ENCODE measurements at places on chromosomes 5 and 9. TPM values are rescaled to one million over a fixed set of nuclear protein-coding genes. Genes with fewer than 3 reads are reported as not detected.
A peak's percentile ranks its signal among the peaks of the same experiment; 100 is the strongest.

DNA sequence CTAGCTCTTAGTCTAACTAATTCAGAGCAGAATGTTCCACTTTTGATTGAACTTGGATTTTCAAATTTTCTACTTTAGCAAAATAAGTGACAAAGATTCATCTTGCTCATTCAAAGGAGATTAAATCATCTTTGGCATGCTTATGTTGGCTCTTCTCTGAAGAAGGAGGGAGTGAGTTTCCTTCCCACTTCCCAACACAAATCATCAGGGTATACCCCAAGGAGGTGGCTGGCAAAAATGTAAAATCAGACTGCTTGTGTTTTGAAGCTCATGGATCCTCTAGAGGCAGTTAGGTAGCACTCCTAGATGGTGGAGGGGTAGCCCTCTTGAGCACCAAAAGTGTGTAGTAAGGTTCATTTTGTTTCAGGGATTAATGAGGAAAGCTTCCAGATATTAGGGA, 343.1 kb downstream of the OSTF1 start:
- DNase-seq = no peak

GRCh38 chr5:107651325-107651724, 19.4 kb downstream of the EFNA5 start:
- no peak for DNase-seq

- DNase-seq = no peak
These were observed 122.1 kb downstream of the WNK2 start for GRCh38 chr9:93306081-93306480.

- peak; percentile 35 for DNase-seq
These were observed 27.7 kb upstream of the GABRP start for GRCh38 chr5:170755679-170756456.

DNA sequence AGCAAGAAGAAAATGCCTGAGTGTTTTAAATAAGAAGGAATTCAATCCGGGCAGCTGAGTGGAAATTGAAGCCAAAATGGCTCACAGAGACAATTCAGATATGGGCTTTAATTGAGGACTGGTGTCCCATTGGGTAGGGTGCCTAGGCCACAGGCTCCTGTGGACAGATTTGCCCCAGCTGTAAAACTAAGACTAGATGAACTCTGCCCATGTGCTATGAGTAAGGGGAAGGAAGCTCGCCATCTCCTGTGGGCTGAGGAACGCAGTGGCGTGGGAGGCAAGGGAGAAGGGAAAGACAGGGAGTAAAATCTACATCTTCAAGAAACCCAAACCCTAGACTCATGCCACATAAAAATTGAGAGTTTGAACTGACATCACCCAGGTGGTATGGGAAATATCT, 66.1 kb downstream of the KLHL3 start:
- no peak for DNase-seq

GRCh38 chr9:120857902-120858301, 15.2 kb upstream of the PSMD5 start:
- no peak for DNase-seq

GRCh38 chr9:77809552-77809951, 161.4 kb upstream of the GNA14 start:
- DNase-seq = no peak

GRCh38 chr9:130893341-130894101, 3.1 kb downstream of the QRFP start:
- DNase-seq = no peak

- DNase-seq = no peak
These were observed 308.8 kb downstream of the PJA2 start for GRCh38 chr5:109100971-109101370.

DNA sequence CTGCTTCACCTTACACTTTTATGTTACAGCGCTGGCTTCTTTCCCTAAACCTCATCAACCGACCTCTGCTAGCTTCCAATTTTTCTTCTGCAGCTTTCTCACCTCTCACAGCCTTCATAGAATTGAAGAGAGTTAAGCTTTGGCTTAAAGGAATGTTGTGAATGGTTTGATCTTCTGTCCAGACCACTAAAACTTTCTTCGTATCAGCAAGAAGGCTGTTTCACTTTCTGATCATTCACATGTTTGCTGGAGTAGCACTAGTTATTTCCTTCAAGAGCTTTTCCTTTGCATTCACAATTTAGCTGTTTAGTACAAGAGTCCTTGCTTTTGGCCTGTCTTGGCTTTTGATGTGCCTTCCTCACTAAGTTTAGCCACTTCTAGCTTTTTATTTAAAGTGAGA, 49.5 kb downstream of the NR3C1 start:
- DNase-seq = no peak

DNA sequence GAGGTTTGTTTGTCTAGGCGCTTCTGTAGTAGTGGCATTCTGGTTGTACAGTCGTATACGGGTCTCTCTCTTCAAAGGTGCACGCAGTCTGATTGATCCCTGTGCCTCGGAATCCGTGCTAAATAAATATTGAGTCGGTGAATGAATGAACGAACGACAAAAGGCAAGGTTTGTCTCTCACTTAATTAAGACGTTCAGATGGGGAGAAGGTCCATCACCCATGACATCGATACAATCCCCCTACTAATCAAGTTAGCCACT, 500 bp upstream of the CREBRF start:
- no peak for DNase-seq

DNA sequence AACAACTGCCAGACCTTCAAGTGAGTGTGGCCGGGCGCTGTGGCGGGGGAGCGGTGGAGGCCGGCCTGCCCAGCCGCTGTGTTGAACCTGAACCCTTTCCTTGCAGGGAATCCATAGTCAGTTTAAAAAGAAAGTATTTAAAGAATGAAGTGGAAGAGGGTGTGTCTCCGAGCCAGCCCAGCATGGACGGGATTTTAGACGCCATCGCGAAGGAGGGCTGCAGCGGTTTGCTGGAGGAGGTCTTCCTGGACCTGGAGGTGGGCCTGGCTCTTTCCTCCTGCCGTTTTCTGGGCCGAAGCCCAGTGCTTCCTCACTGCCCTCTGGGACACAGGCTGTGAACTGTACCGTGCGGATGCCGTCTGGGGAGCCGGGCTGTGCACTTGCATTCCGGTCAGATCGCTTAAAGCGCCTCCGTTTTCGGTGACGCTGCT, 19.1 kb downstream of the EXOC3 start:
- no peak for DNase-seq

GRCh38 chr9:129562514-129562913, 58.4 kb downstream of the C9orf50 start:
- DNase-seq = no peak

- peak; percentile 49 for DNase-seq
These were observed 195.6 kb downstream of the KIAA0825 start for GRCh38 chr5:94422812-94423211.

GRCh38 chr5:72301557-72301956, 18.5 kb downstream of the MRPS27 start:
- DNase-seq = no peak

DNA sequence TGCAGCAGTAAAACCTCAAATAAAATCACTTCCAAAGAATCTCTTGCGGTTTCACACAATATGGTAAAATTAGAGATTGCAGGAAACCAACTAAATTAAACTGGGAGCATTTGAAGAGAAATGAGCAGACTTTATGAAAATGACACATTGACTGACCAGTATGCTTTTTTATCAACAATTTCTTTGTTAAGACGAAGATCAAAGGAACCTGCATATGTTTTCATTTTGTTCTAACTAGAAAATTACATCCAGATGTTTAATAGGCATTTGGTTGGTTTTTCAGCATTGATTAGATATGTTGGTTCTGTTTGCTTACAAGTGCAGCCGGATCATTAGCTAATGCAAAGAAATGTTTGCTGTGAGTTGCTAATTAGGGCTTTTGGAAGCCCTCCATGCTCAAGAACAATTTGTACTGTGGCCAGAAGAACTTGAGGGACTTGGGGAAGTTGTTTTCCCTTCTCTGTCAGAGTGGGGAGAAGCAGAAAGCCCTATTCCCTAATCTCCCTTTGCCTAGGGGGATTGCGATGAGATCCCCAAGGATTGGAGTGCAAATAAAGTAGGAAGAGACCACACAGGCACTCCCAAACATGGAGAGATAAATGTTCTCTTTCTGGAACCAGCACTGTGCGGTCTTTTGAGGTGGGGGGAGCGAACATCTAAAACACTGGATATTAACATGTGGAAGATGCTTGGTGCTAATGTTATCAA, 4.5 kb upstream of the TLE1 start:
- no peak for DNase-seq

GRCh38 chr9:14756291-14756690, 33.8 kb upstream of the CER1 start:
- DNase-seq = no peak

GRCh38 chr5:75048457-75048953, 3.9 kb downstream of the GCNT4 start:
- no peak for DNase-seq

GRCh38 chr9:94277885-94278536, 18.9 kb downstream of the ZNF169 start:
- no peak for DNase-seq

DNA sequence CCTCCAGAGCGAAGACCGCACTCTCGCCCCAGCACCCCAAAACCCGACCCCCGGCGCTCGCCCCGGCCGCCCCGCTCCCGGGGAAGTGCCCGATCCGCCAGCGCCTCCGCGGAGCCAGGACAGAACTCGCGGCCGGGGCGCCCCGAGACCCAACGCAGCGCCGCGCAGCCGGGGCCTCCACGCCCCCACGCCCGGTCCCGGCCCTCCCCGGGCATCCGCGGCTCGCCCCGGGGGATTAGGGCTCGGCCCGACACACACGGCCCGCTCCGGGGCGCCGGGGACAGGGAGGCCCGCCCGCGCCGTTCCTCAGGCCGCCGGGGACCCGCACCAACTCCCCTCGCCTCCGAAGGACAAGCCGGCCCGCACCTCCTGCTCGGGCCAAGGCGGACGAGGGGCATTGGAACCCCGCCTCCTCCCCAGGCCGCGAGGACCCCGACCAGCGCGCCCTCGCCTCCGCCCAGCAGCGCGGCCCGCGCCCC, 544 bp downstream of the FNBP1 start:
- DNase-seq = peak; percentile 15

- DNase-seq = no peak
These were observed 7.7 kb downstream of the AQP3 start for GRCh38 chr9:33439731-33440130.

DNA sequence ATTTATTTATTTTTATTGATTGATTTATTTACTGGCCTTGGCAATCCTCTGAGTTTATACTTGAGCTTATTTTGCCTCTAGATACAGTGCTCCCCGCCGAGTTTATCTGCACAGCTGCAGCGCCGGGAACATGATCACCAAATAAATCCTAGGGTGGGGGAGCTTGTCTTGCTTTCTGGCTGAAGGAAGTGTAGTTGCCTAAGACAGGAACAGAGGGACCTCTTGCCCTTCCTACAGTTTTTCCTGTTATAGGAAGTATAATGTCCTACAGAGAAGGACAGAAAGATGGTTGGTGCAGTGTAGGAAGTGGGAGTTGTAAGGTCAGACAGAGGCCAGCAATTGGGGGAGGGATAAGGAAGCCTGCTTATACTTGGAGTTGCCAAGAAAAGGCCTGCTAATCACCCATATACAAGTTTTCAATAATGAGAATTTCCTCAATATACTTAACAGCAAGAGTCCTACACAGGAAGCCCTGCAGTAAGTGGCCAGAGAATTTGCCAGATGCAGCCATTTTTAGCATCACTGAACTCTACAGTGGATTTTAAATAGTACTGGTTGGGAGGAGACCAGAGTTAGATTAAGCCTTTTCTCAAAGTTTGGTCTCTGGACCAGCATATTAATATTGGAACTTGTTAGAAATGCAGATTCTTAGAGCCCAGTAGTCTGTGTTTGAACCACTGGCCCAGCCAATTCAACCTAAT, 7.7 kb downstream of the AOPEP start:
- DNase-seq = no peak

DNA sequence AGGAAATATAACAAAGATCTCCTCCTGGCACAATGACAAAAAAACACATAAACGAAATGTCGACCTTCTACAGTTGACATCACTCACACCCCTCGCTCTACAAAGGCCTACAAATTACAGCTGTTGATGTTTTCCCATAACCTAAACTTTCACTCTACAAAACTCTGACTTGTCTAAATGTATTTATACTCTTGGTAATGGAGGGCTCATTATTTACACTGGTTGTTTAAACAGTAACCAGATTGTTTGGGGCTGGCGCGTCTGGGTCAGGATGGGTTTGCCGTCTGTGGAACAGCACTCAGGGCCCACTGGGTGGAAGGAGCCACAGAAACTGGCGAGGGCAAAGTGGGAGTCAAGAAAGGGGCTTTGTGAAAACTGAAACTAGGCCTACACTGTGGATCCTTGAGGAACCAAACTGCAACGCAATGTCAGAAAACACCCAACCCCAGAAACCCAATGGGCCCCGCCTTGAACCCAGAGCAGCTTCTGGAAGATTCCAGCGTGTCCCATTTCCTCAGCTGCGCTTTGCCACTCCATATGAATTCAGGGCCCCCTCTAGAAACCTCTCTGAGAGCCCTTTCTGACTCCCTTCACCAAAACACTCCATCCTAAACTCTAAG, 136.7 kb downstream of the ROR2 start:
- DNase-seq = no peak

GRCh38 chr5:126003309-126003708, 419.9 kb upstream of the GRAMD2B start:
- DNase-seq = peak; percentile 32

DNA sequence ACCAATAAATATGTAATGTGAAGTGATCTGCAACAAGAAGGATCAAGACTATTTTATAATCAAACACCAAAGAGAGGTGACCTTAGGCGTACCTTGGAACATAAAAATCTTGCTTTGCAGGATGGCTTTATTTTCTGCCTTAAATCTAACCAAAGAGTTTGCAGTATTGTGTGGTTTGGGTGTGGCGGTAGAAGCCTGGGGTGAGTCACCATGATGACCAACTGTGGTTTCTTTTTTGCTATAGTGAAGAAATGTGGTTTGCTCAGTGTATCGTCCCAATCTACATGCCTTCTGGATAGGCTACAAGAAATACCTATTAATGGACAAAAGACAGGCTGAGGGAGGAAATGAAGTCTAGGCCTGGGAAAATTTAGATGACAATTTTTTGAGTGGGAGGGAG, 5.1 kb upstream of the CAST start:
- peak; percentile 39 for DNase-seq

SPINK5 gene
- total RNA-seq = 1.6 TPM

OR1K1 gene
- total RNA-seq = not detected

ANXA2R gene
- 0.99 TPM for total RNA-seq

GABRP gene
- total RNA-seq = not detected

TAF11L10 gene
- total RNA-seq = not detected

PCDHAC2 gene
- 1.6 TPM for total RNA-seq

GM2A gene
- total RNA-seq = 17.9 TPM

ANKRD31 gene
- total RNA-seq = 0.33 TPM

GARIN3 gene
- total RNA-seq = not detected

CAVIN4 gene
- total RNA-seq = not detected

TRMO gene
- 14.5 TPM for total RNA-seq

MARCOL gene
- not detected for total RNA-seq

FOXD4L5 gene
- total RNA-seq = 0.26 TPM

PDGFRB gene
- total RNA-seq = 34.2 TPM

XPA gene
- 15.8 TPM for total RNA-seq

ADGRV1 gene
- total RNA-seq = 19.2 TPM

Measured in body of pancreas (tissue), 4 donors.